Activated T-helper 17 cell treated with anti-CD3 and anti-CD28 coated beads, Interleukin-2, amount 50 U/mL, for 72 hours (primary cell): ENCODE measurements at places on chromosomes 1 and 21.
A peak's percentile ranks its signal among the peaks of the same experiment; 100 is the strongest.

DNA sequence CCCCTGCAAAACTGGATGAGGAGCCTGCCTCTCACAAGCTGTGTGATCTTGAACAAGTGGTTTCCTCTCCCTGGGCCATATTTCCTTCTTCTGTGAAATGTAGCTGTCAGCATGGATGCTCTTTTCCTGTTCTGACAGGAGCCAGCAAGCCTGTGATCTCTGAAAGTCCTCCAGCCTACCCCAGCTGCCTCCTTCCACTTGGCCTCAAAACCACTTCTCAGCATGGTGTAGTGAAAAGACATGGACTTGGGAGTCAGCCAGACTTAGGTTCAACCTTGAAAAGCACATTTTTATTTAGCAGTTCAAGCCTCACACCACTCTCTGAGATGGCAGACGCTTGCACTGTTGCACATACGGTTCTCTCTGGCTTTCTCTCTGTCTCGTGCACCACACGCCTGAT is 292.9 kb upstream of the DUSP10 start:
- H3K4me3 ChIP-seq: no peak overlapping the region
- no peaks in the 10 kb centered on the region for H3K36me3 ChIP-seq
- no peaks in the 10 kb centered on the region for H3K4me1 ChIP-seq

DNA sequence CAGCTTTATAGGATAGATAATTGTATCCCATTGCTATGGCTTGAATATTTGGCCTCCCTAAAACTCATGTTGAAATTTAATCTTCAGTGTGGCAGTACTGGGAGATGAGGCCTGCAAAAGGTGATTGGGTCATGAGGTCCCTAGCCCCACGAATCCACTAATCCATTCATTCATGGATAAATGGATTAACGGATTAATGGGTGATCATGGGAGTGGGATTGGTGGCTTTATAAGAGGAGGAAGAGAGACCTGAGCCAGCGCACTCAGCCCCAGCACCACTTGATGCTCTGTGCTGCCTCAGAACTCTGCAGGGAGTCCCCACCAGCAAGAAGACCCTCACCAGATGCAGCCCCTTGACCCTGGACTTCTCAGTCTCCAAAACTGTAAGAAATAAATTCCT is 32.0 kb downstream of the S100A6 start:
- ATAC-seq: no peak
- no peaks in the 10 kb centered on the region for H3K4me1 ChIP-seq
- peaks cover 8% of the 10 kb centered on the region for H3K27me3 ChIP-seq

GRCh38 chr1:59819566-59820438 is 5.1 kb downstream of the HOOK1 start:
- H3K4me3 ChIP-seq: no peak overlapping the region
- H3K27me3 ChIP-seq: no peaks in the 10 kb centered on the region
- ATAC-seq: no peak
- H3K36me3 ChIP-seq: peaks cover 12% of the 10 kb centered on the region
- H3K4me1 ChIP-seq: no peaks in the 10 kb centered on the region

DNA sequence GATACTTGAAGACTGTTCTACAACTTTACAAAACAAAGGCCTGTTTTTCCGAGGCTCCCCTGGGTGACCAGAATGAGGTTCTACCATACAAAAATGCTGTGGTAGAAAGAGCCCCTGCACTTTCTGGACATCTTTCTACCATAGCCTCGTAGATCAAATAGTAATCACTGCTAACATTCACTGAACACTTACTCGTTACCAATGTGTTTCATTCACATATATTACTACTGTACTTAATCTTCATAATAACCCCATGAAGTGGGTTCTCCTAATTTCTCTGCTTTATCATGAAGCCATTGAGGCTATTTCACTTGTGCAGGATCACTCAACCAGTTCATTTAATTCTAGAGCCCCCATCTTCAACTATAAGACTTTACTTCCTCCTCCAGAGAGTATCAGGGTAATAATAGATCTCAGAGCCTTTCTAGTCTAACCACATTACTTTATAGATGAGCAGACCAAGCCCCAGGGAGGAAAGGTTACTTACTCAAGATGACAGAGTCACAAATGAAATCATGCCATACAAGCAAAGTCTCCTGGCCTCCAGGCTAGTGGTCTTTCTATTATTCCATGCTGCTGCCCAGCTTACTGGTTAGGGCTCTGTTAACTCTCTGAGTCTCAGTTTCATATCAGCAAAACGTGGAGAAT is 46.7 kb upstream of the OSBPL9 start:
- peak overlapping the region; percentile 86 for H3K27ac ChIP-seq
- ATAC-seq: peak; percentile 55
- no peaks in the 10 kb centered on the region for H3K36me3 ChIP-seq
- H3K4me1 ChIP-seq: peaks cover 23% of the 10 kb centered on the region
- H3K4me3 ChIP-seq: peak overlapping the region; percentile 68
- no peaks in the 10 kb centered on the region for H3K27me3 ChIP-seq

- ATAC-seq: no peak
- H3K27ac ChIP-seq: no peak overlapping the region
- H3K27me3 ChIP-seq: no peaks in the 10 kb centered on the region
- H3K4me3 ChIP-seq: no peak overlapping the region
- H3K36me3 ChIP-seq: no peaks in the 10 kb centered on the region
- no peaks in the 10 kb centered on the region for H3K4me1 ChIP-seq
Measured at GRCh38 chr1:218667781-218668516, 322.8 kb downstream of the TGFB2 start.

DNA sequence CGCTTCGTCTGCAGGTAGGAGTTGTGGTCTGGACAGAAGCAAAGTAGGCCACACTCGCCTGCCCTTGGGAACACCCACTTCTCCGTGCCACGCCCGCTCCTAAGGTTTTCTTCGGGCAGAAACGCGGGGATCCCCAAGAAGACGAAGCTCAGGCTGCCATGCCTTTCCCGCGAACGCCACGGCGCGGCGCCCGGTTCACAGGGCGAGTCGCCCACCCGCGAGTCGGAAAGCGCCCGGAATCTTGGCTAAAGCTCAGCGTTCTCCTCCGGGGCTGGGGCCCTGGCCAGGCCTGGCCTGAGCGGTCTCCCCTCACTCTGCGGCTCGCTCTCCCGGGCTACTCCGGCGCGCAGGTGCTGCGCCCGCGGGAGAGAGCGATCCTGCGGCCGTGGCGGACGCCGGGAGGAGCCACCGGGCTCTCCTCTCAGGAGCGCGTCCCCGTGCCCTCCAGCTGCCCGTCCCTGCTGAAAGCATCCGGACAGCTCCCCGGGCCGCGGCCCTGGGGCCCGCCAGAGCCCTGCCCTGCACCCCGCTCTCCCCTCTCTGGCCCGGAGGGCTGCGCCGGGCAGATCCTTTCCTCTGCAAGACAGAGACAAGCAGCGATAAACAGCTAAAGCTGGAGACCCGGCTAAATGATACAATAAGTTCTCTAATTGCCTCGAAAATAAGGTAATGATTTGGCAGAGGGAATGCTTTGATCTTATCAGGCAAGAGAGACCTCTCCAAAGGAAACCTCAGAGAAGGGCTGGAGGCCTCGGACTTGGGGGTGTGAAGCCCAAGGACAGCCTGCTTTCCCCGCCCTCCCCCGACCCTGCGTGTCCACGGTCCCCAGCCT is 6.7 kb upstream of the WNT2B start:
- peak; percentile 71 for ATAC-seq
- no peaks in the 10 kb centered on the region for H3K36me3 ChIP-seq
- no peak overlapping the region for H3K27ac ChIP-seq
- no peaks in the 10 kb centered on the region for H3K4me1 ChIP-seq
- peak overlapping the region; percentile 45 for H3K4me3 ChIP-seq

DNA sequence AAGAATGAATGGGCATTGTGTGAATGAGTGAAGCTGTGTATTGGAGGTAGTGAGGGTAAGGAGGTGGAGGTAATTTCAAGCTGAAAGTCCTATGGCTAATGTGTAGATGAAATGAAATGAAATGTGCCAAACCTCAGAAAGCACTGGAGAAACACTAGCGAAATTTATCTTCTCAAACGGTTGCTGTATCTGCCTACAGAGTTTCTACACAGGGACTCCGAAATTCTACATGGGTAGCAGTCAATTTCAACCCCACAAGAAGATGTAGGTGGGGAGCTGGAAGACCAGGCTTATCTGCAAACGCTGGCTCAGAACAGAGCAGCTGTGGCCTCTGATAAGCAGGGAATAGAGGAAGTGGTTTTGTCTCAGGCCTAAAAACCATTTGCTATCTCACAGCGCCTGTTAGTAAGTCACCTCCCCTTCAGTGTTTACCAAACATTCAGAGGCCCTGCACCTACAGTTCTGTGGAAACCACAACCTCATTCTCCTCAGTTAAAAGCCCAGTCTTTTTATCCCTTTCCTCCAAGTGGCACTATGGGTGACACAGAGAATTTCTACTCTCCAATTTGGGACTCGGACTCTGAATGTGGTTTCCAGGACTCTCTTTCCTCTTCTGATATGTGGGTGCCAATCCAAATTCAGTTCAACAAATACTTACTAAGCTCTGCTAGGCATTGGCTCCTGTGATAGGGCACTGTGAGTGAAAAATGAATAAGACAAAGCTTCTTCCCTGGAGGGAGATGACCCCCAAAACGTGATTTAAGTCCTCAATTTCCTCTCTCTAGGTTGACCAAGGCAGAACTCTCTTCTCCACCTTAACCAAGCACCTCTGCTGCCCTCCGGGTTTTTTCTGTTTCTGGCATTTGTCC is 17.2 kb upstream of the SLAMF6 start:
- H3K36me3 ChIP-seq: no peaks in the 10 kb centered on the region
- H3K4me1 ChIP-seq: peaks cover 36% of the 10 kb centered on the region
- H3K27ac ChIP-seq: peak overlapping the region; percentile 93
- peak; percentile 92 for ATAC-seq
- H3K27me3 ChIP-seq: no peaks in the 10 kb centered on the region

DNA sequence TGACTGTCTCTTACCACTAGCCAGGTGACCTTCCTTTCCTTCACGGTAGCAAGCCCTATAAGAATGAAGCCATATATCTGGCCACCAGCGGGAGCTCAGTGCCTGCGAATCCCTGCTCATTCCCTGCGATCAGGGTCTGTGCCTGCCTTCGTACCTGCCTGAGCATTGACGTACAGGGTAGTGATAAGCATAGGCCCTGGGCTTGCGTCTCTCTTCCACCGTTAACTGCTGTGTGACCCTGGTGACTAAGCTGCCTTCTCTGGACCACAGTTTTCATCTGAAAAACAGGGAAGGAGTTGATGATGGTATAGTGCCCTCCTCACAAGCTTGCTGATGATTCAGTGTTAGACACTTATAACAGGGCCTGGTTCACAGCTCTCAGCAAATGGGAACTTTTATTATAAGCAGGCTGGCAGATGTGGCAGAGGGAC is 4.1 kb downstream of the ZC3H12A start:
- peak; percentile 49 for ATAC-seq
- peaks cover 9% of the 10 kb centered on the region for H3K4me1 ChIP-seq
- H3K36me3 ChIP-seq: peaks cover 87% of the 10 kb centered on the region
- peak overlapping the region; percentile 97 for H3K4me3 ChIP-seq
- H3K27me3 ChIP-seq: no peaks in the 10 kb centered on the region

- H3K4me1 ChIP-seq: no peaks in the 10 kb centered on the region
- H3K27me3 ChIP-seq: peaks cover 7% of the 10 kb centered on the region
- H3K36me3 ChIP-seq: no peaks in the 10 kb centered on the region
- ATAC-seq: peak; percentile 86
Measured at GRCh38 chr1:16187748-16188401, 24.6 kb downstream of the ARHGEF19 start.

DNA sequence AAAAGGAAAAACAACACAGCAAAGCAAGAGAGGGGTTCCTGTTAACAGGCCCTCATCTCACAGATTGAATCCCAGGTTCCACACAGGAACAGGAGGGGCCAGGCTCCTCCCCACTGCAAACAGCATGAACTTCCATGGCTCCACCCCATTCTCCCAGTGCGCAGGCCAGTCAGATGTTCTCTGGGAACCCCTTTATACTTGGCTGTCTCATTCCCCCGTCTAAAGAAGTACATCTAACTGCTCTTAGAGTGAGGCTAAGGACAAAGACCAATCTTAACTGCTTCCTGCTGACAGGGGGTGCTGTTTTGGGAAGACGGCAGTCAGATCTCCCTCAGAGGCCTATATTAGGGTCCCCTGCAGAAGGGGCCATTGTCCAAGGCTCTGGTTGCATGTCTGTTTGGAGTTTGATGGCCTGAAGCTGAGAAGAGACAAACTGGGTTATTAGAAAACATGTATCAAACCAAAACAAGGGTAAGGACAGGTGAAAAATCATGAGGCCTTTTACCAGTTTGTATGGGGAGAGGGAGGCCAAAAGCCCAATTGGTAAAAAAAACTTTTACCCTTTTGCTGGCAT is 10.5 kb upstream of the NASP start:
- no peak overlapping the region for H3K27ac ChIP-seq
- peaks cover 40% of the 10 kb centered on the region for H3K36me3 ChIP-seq
- H3K27me3 ChIP-seq: no peaks in the 10 kb centered on the region
- H3K4me3 ChIP-seq: no peak overlapping the region
- ATAC-seq: no peak

- ATAC-seq: no peak
- H3K36me3 ChIP-seq: no peaks in the 10 kb centered on the region
- no peak overlapping the region for H3K27ac ChIP-seq
- H3K27me3 ChIP-seq: peaks cover 15% of the 10 kb centered on the region
- peaks cover 5% of the 10 kb centered on the region for H3K4me1 ChIP-seq
- no peak overlapping the region for H3K4me3 ChIP-seq
Measured at GRCh38 chr1:232705815-232706575, 76.1 kb upstream of the SIPA1L2 start.

DNA sequence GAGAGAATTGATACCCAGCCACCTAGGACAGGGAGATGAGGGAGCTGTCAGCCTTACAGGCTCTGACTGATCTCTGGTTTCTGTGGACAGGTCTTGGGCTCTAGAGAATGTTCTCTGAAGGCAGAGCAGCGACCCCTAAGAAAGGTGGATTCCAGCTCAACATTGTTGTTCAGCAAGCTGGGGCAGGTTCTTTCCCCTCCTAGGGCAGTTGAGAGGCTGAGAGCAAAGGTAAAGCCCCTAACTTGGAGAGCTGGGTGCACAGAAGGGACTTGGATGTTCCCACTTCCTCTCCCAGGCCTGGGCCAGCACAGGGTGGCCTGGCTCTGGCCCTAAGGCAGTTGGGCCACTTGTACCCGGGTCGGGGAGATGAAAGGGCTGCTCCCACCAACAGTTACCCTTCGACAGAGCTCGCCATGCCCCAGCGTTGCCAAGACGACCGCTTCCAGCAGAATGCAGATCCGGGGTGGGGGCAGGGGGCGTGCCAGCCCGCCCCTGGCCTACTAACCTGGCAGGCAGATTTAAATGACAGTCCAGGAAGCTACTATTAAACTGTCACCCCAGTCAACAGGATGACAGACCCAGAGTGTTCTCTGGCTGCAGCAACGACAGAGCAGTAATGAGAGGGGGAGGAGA is 31.6 kb downstream of the LRP8 start:
- ATAC-seq: peak; percentile 33
- H3K4me3 ChIP-seq: peak overlapping the region; percentile 28
- H3K27me3 ChIP-seq: no peaks in the 10 kb centered on the region
- H3K4me1 ChIP-seq: peaks cover 19% of the 10 kb centered on the region

- H3K4me3 ChIP-seq: no peak overlapping the region
- H3K27me3 ChIP-seq: no peaks in the 10 kb centered on the region
- ATAC-seq: no peak
- H3K36me3 ChIP-seq: no peaks in the 10 kb centered on the region
- H3K27ac ChIP-seq: no peak overlapping the region
- no peaks in the 10 kb centered on the region for H3K4me1 ChIP-seq
Measured at GRCh38 chr1:57772580-57773195, 348.8 kb upstream of the DAB1 start.

- ATAC-seq: no peak
- no peak overlapping the region for H3K4me3 ChIP-seq
- no peaks in the 10 kb centered on the region for H3K4me1 ChIP-seq
- H3K27me3 ChIP-seq: peaks cover 24% of the 10 kb centered on the region
- no peak overlapping the region for H3K27ac ChIP-seq
- H3K36me3 ChIP-seq: no peaks in the 10 kb centered on the region
Measured at GRCh38 chr1:47646676-47647075, 208.8 kb downstream of the FOXD2 start.
